ENCODE measurements at places on chromosomes 5 and 9.

DNA sequence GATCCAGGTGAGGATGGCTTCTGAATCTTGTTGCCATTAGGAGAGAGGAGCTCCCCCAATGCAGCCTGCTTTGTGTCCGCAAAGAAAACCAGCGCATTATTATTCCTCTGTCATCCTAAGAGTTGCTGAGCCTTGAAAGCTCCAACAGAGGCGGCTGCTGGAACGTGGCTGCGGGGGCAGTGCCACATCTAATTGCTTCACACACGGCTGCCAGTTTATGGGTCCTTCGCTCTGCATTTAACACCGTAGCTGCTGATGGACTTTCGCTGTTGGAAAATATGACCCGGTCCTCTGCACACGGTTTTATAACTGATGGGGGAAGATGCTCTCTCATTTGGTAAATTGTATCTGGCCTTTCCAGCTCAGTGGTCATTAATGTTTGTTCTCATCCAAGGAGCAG, 38.0 kb downstream of the ZNF622 start:
- DNase-seq, result no peak

DNA sequence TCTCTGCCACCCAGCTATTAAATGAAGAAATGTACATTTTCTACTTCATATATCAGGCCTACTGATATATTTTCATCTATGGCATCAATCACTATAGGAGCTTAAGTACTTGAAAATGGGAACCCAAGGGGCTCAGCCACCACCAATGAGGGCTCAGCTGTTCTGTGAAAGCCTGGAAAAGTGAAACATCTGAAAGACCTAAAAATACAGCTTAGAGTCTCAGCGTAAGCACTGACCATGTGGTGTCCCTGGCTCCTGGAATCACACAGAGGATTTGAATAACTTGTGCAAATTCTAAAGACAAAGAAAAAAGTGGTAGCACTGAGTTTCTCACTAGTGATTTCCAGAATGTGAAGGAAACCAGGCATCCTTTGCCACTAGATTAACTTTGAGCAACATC, 64.5 kb downstream of the PTPRD start:
- DNase-seq, result no peak

DNA sequence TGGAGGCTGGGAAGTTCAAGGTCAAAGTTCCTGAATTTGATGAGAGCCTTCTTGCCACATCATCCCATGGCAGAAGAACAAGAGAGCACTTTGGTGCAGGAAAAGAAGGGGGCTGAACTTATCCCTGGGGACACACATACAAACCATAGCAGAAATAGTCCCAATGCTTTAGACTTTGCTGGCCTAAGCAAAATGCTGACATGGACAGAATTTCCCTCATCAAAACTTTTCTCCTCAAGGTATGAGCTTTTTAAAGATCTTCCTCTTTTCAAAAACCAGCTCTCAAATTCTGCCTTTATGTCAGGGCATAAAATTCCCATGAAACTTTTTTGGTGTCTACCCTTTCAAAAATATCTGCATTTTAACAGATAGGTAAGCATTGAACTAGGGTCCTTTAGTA, 341.8 kb upstream of the SMARCA2 start:
- no peak for DNase-seq

DNA sequence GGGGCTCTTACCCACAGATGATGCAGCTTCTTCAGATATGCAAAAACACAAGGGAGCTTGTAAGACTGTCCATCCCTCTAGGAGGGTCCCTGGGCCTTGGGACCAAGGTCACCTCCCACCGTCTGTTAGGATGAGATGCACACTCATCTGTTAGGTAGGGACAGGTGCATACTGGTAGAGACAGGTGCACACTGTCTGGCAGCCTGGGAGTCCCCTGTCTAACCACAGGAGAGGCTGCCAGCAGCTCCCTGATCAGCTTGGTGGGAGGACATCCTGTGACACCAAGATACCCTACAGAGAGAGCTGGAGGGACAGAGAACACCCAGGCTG, 13.2 kb downstream of the TSPAN17 start:
- DNase-seq, result no peak

DNA sequence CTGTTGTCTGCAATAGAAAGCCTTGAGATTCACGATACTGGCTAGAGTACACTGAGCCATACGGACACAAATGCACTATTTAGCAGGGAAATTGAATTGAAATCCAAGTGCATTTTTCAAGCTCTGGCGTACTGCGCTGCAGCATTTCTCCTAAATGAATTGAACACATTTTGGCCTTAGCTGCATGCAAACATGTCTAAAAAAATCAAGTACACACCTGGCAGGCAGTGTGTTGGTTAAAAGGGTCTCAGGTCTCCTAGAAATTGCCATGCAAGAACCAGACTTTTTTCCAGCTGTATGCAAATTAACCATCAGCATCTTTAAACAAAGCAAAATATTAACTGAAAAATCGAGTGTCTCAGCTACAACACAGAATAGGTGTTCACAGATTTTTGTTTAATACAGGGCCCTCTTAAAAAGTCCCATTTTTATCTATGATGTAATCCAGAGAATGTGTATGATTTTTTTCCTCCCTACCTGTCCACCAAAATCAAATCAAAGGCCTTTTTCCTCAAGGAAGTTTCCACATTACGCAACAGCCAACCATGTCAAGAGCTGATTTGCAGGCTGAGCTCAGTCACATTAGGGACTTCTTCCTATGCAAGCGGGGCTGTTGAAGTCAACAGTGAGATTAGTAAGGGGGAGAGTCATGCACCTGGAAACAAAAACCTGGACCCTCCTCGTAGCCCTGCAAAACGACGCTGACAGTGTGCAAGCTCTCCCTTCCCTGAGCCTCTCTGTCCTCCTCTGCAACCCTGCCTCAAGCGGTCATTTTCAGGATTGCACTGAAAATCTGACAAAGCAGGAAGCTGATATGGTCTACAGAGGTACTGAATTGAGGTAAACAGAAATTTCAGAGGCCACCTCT, 14.1 kb upstream of the SFXN1 start:
- no peak for DNase-seq
